Retinal pigment epithelial cell (primary cell): ENCODE measurements at places on chromosomes 3 and 15.

- DNase-seq: no peak
Measured at GRCh38 chr15:98120561-98120960, 160.1 kb downstream of the ARRDC4 start.

DNA sequence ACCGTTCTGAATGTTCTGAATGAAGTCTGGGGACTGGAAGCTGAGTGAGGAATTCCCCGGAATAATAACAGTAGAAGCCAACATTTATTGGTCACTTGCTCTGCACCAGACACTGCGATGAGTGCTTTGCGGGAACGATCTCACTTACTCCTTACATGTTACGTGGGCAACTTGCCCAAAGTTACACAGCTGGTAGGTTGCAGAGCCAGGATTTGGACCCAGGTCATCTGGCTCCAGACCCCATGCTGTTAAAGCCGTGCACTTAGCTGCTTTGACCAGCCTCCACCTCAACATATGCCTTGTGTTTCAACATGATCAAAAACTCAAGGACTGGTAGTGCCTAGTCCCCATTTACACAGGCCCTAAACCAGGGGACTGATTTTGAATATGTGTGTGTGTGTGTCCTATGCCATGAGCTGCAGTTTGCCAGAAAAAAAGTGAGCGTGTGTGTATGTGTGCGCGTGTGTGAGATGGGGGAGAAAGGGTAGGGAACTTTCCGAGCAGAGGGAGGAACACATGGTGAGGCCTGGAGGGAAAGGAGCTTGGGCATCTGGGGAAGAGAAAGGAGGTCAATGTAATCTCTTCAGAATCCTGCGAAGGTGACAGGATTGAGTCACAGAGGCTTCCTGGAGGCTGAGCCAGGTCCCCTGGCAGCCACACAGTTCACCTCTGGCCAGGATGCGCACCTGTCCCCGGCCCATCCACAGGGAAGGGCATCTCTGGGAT, 28.9 kb downstream of the LINGO1 start:
- DNase-seq: no peak

DNA sequence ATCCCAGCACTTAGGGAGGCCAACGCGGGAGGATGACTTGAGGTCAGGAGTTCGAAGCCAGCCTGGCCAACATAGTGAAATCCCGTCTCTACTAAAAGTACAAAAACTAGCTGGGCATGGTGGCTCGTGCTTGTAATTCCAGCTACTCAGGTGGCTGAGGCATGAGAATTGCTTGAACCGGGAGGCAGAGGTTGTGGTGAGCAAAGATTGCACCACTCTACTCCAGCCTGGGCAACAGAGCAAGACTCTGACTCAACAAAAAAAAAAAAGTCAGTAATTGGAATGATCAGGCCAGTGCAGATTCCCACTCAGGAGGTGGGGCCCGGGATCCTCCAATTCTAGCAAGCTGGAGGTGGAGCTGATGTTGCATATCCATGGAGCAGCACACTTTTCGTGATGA, 5.6 kb downstream of the CFAP92 start:
- DNase-seq: no peak

DNA sequence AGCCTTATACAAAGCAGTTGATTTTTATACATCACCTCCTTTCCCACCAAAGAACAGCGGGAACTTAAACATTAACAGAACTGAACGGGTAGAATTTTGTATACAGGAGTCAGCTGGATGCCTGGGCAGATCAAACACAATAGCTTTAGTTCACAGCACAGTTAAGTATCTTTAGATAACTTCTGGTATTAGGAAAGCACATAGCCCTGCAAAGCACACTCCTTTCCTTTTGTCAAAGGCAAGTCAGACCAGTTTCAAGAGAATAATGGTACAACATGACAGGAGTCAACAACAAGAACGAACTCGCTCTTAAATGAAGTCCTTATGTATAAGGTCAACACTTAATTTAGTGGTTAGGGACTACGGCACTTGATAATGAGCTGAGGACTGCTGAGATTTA, 26.3 kb downstream of the ABCC5 start:
- DNase-seq: no peak

- DNase-seq: no peak
Measured at GRCh38 chr3:157113832-157114505, 46.0 kb downstream of the CCNL1 start.

DNA sequence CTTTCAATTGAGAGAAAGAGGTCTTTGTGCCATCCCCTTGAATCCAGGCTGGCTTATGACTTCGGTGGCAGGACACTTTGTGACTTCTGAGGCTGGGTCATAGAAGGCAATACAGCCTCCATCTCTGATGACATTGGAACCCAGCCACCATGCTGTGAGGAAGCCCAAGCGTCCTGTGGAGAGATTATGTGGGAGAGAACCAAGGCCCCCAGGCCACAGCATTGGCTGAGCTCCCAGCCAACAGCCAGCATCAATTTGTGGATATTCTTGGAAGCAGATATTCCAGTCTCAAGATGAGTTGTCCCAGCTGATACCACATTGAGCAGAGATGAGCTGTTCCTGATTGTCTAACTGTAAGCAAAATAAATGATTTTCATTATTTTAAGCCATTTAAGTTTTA, 12.7 kb upstream of the XIRP1 start:
- DNase-seq: no peak

DNA sequence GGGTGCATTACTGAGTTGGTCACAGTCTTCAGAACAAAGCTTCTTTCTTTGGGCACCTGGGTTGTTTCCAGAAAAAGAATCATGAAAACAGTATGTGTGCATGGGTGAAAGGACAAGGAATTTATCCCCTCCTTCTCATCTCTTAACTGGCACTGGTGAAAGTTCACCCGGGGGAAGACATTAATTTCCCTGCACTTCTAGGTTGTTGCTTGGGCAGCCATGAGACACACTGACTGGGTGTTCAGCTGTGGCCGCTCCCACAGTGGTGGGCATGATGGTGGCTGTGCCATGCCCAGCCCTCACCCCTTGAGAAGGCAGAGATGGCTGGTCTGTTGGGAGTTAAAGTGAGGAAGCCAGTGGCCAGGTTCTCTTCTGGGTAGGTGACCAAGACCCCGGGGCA, 16.6 kb upstream of the KY start:
- DNase-seq: no peak

- no peak for DNase-seq
Measured at GRCh38 chr3:152254041-152254440, 14.7 kb upstream of the MBNL1 start.

DNA sequence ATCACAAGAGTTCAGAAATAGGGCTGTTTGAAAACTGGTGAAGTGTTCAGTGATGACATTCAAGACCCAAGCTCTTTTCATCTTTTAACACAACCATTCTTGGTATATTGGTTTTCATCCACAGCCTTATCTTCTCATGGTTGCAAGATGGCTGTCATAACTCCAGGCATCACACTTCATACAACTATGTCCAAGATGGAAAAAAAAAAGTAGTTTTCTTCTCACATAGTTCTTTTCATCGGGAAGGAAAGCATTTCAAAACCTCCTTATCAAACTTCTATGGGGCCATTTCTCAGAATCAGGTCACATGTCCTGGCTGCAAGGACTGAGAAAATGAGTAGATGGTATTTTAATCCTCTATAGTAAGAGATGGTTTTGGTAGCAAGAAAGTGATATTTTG, 21.1 kb upstream of the MFSD1 start:
- DNase-seq: no peak

GRCh38 chr15:71362987-71363968, 248.0 kb downstream of the THSD4 start:
- no peak for DNase-seq

- no peak for DNase-seq
Measured at GRCh38 chr3:102714567-102714966, 279.8 kb downstream of the ZPLD1 start.

GRCh38 chr15:99574048-99574447, 8.3 kb downstream of the MEF2A start:
- no peak for DNase-seq

DNA sequence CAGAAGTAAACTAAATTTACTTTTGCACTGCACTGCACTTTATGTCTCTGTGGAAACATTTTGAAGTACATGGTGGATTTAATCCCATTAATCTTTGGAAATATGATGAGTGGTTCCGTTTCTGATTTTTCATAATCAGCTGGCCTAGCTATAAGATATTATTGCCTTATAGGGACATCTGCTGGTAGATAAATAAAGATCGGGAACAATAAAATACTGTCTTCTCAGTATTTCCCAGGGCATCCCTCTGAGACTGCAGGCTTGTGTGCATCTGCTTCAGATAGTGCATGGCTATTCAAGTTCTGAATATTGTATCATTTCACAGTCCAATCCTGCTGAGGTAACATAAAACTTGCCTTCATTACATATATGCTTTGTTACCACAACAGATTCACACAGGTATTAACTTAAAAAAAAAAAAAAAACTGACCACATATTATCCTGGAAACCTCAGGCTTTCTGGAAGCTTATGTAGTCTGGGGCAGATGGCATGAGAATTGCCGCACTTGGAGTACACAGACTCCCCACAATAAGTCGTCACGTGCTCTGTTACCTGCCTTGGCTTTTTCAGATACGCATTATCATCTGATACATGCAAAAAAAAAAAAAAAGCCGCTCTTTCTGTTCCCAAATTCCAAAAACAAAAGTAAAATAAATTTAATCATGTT, 330.8 kb upstream of the AGTR1 start:
- DNase-seq: peak; percentile 12

GRCh38 chr3:134607054-134608022, 43.5 kb downstream of the KY start:
- no peak for DNase-seq

GRCh38 chr15:31328428-31328968, 1.9 kb downstream of the KLF13 start:
- DNase-seq: no peak

DNA sequence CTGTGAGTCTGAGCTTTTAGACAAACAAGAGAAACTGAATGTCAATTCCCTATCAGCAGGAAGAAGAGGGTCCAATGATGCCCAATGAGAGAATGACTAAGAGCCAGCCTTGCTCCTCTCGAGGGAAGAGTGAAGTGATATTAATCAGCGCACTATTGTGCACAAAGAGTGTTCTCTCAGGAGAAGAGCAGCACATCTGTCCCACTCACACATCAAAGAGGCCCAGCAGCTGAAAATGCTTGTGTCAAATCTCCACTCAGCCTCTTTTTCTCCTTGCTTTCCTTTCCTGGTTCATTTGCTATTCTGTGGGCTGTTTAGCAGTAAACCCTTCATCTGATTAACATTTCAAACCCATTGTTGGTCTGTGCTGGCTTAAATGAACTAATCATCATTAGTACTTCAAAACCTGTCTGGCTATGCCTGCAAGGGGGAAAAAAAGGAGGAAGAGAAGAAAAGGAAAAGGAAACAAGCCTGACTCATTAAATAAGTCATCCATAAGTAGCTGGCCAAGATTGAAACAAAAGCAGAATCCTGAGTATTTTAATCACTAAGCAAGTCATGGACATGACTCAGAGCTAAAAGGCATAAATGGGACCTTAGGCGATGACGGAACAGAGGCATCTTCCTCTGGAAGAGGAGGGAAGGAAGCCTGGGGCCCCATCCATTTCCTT, 912.7 kb downstream of the TUSC7 start:
- peak; percentile 77 for DNase-seq

- DNase-seq: no peak
Measured at GRCh38 chr3:68468695-68469375, 463.5 kb downstream of the TAFA4 start.

DNA sequence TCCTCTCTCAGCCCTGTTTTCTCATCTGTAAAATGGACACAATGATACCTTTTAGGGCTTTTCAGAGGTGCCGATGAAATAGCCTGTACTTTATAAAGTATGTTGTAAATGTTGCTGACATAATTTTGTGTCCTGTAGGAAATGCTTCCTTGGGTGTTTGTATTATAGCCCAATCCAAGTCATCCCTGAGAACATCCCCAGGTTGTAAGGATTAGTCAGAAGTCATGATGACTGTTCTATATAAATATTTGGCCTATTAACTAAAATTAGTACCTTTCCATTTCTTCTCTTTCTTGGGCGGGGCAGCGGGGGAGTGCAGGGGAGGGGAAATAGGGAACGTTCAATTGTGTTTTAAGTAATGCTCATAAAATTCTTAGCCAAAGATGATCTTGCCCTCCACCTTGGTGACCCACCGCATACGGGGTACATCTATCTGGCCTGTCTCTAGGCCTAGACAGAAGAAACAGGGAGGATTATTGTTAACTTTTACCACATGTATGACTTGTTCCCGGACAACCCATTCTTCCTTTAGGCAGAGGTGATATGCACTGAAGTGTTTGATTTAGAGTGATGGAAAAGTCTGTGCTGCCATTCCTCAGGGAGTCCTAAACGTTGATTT, 120.7 kb downstream of the VGLL4 start:
- no peak for DNase-seq

DNA sequence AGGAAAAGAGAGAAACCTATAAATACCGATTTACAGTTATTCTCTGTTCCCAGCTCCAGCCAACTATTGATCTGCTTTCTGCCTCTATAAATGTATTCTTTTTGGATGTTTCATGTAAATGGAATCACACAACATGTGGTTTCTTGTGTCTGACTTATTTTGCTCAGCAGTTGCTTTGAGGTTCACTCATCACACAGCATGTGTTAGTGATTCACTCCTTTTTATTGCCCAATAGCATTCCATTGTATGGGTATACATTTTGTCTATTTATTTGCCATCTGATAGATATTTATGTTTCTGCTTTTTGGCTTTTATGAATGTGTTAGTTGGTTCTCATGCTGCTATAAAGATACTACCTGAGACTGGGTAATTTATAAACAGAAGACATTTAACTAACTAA, 23.6 kb downstream of the CCR1 start:
- no peak for DNase-seq

- no peak for DNase-seq
Measured at GRCh38 chr3:178063461-178063860, 472.8 kb upstream of the KCNMB2 start.

GRCh38 chr15:77070180-77070494, 772 bp downstream of the TSPAN3 start:
- DNase-seq: no peak

DNA sequence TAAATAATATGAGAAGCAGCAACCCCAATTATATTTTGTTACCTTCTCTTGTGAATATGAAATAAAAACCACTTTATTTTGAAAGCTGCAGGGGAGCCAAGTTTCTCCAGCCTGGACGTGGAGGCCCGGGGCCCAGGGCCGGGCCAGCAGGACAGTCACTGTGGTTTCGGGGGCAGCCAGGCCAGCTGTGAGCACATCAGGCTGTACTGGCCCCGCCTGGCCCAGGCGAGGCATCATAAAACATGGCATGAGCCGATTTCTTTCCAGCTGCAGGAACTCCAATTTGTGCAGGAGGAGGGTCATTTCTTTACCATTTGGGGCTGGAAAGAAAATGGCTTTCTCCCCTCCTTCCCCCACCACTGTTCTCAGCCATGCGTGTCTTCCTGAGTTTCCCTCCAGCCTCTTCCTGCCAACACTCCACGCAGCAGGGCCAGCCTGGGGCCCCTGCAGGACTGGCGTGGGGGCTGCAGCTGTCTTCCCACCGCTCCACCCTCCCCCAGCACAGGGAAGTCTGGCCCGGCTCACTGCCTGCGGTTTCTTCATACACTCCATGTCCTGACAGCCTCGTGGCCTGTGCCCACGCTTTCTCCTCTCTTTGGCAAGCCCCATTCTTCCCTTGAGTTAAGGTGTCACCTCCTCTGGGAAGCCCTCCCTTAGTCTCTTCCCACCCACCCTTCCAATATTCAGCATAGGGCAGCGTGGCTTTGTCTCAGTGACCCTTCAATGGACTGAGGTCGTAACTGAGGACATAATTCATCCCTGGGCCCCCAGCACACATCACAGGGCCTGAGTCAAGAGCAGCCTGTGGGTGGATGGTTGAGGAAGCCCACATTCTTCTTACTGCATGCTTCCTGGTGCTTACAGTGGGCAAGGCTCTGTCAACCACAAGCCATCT, 135.8 kb downstream of the CHSY1 start:
- DNase-seq: no peak
